Adipose tissue (tissue), 3 donors: ENCODE measurements at places on chromosomes 12 and 14. TPM values are rescaled to one million over a fixed set of nuclear protein-coding genes. Genes with fewer than 3 reads are reported as not detected.

SLC6A13 gene
- 0.34 TPM for polyA plus RNA-seq

TRPV4 gene
- 1.3 TPM for polyA plus RNA-seq

BIN2 gene
- polyA plus RNA-seq, result 8.8 TPM

LTB4R gene
- polyA plus RNA-seq, result 5.1 TPM

IL25 gene
- 0.06 TPM for polyA plus RNA-seq

PTGR2 gene
- polyA plus RNA-seq, result 3.2 TPM

LRIG3 gene
- 8.1 TPM for polyA plus RNA-seq

OR6C70 gene
- polyA plus RNA-seq, result not detected

GARIN6 gene
- not detected for polyA plus RNA-seq

RAPGEF3 gene
- polyA plus RNA-seq, result 239 TPM

KCNH5 gene
- 0.22 TPM for polyA plus RNA-seq

ADAM20 gene
- 0.02 TPM for polyA plus RNA-seq

CD4 gene
- polyA plus RNA-seq, result 3.7 TPM

CCND2 gene
- 37.6 TPM for polyA plus RNA-seq

KITLG gene
- polyA plus RNA-seq, result 2.1 TPM

GUCY2C gene
- not detected for polyA plus RNA-seq

CCDC196 gene
- polyA plus RNA-seq, result not detected
